NCI-H82 (cell line): ENCODE measurements at places on chromosomes 1 and 21.

GRCh38 chr1:228018961-228019721 lies 12.3 kb downstream of the WNT3A start:
- DNase-seq, result no peak

- no peak for DNase-seq
Measured at GRCh38 chr1:182990413-182991144, 32.6 kb upstream of the LAMC1 start.

DNA sequence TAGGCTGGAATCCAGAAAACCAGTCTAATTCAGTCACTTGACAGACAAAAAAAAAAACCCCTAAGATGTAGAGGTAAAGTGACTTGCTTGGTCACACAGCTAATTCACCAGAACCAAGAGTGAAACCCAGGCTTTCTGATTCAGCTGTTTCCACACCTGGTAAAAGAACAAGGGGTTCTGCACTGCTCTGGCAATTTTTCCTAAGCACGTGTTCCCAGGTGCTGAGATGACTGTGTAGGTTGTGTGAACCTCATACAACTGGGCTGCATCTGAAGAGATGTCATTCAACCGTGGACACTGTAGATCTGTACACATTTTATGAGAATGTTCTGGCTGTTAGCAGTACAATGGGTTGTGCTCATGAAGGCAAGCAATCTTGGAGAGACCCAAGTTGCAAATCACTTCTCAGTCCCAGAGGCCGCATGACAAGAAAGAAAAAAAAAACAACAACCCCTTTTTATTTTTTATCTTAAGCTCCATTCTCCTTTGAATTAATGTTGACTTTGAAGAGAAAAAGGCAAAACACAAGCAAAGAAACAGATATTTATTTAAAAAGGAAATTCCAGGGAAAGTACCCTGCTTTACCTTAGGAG lies 95.4 kb downstream of the INTS7 start:
- DNase-seq, result no peak

DNA sequence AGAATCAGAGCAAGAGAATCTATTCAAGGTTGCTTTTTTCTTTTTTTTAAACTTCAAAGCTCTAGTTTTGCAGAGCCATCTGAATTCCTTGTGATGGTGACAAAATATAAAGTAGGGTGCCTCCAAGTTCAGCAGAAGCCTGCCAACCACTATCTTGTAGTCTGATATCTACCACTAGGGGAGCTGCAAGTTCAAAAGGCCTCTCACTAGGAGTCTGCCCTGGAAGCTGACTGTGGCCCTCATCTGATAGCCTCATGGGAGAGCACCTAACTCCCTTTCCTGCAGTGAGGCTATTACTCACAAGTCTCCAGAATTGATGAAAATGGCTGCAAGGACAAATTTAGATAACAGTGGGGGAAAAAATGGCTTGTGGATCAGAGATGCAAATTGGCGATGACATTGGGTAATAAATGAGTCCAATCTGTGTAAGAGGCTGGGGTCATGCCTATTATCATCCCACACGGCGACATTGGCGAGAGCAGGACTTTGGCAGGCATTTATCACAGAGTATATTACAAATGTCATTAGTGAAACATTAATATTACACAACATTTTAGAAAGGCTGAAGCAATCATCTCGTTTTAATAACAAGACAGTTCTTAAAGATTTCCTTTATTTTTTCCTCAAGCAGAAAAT lies 10.7 kb upstream of the ZP4 start:
- DNase-seq, result peak; percentile 58

DNA sequence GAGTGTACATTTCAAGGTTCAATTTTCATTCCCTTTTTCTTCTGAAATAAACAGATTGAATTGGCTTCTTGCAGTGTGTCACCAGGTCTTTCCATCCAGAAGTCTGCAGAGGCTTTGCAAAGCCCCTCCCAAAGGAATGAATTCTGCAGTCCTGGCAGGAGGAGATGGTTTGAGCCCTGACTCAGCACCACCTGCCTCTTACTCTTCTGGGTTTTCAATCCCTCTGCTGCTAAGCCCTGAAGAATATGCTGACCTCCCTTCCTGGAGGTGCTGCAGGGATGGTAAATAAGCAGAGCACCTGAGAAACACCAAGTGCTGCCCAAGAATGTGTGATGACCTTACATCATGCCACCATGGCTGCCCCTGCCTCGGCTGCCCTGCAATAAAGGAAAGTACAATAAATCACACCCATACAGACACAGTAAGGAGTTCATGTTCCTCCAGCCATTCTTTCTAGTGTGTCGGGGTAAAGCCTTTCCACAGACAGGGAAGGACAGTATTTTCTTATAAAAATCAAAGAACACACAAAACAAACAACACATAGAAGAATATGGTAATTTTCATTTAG lies 209.2 kb downstream of the ZNF326 start:
- peak; percentile 60 for DNase-seq

GRCh38 chr1:41495210-41495948 lies 10.9 kb upstream of the EDN2 start:
- peak; percentile 34 for DNase-seq

DNA sequence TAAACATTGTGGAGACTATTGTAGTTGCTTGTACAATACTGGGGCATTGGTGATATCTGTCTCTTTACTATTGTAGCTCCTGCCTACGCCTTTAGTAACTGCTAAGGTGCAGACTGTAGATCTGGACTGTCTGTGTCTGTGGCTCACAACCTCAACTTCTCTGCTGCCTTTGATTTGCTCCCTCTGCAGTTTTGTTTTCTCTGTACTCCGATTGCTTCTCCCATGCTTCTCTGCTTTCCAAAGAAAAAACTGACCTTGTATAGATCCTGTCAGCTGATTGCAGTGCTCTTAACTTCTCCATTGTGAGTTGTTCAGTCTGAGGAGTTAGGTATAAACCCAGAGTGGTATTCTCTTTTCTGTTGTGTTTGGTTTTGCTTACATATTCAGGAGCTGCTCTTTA lies 15.3 kb downstream of the MAGI3 start:
- no peak for DNase-seq

DNA sequence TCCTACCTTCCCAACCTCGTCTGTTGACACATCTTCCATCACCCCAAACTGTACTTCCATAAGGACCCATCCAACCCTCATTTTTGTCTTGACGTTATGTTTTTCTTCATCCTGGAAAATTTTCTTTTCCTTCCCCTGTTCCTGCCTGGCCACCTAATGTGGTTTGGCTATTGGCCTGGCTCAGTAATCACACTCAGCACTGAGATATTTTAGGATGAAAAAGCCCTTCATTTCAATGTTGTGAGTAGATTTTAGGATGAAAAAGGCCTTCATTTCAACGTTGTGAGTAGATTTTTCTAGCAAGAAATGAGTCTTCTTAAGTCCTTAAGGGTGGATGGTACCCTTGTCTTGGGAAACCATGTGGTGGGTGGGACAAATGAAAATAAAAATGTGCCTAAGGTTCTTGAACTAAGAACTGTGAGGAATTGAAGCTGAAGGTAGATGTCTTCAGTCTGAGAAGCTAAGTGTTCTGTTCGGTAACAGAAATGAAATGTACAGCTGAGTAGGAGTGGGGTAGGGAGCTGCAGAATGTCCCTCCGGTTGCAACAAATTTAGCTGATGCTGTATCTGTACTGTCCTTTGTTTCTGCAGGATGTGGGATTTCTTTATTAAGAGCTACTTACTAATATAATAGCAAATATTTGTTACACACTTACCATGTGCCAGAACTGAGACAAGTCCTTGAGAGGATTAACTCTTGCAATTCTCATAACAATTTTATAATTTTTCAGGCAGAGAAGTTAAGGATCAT lies 36.1 kb downstream of the DNTTIP2 start:
- no peak for DNase-seq

DNA sequence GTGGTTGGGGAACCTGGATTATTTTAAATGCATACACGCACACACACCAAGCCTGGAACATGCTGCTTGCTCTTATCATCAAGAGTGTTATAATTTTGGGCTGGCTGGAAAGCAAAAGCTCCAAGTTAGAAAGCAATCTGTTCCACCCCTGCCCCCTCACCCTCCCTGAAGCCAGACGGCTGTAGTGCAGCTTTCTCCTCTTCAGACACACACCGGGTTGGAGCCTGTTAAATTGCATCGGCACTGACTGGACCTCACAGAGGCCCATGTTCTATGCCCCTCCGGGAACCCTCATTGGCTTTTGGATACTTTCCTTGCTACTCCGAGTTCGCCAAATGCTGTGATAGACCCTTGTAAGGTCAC lies 90.6 kb upstream of the KCNJ15 start:
- no peak for DNase-seq

DNA sequence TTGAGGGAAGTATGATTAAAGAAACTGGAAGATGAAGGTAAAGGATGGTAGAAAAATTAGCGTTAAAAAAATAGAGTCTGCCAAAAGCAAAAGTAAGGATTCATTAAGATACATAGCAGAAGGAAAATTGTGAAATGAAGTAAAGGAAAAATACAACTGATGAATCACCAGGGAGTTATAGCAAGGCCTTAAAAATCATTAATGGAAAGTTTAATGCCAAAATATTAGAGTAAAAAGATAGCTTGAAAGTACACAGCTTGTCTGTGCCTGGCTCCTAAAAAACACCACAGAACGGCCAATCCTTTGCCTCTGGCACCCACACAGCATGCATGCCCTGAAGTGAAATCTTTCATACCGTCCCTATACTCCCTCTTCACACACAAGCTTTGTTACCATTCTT lies 66.9 kb upstream of the APOBEC4 start:
- no peak for DNase-seq

DNA sequence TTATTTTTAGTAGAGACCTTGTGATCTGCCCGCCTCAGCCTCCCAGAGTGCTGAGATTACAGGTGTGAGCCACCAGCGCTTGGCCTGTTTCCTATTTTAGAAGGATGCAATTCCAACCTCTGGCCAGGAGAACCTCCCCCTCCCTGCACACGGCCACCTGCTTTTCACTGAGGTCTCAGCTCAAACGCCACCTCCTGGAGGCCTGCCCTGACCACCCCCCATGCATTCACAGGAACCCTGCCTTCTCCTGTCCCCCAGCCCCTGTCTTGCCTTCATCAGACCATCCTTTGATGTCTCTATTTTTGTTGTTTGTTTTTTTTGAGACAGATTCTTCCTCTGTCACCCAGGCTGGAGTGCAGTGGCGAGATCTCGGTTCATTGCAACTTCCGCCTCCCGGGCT lies 2.3 kb downstream of the SRM start:
- peak; percentile 20 for DNase-seq

- DNase-seq, result peak; percentile 64
Measured at GRCh38 chr1:88800382-88801051, 90.8 kb downstream of the GTF2B start.

DNA sequence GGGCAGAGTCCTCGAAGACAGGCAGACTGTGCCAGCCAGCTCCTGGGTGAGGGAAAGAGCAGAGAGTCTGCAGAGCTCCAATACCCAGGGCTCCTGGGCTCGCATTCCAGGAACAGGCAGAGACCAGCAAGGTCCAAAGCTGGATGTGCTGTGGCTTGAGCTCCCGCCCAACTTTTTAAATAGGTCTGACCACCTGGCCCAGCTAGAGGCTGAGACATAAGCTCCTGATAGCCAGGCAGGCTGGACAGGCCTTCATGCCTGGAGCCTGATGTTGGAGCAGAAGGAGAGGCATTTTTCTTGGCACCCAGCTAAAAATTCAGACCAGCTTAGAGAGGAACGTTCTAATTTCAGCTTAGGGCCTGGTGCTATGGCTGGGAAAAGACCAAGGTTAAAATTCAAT lies 178.4 kb upstream of the TMEM51 start:
- DNase-seq, result no peak

DNA sequence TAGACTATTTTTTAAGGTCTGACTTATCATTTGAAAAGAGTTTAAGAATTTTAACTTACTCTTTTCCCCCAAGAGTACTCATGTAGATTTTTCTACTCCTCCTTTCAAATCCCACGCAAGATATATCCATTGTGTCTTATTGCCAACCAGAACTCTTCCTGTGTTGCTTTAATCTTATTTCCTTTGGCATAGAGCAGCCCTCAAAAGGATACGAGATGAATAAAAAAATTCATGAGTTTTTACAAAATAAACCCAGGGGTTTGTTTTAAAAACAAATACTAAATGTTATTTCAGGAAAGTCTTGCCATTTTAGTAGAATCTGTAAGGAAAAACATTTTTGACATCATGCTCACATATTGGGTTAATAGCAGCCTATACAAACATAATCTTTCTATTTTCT lies 543.2 kb upstream of the CXADR start:
- DNase-seq, result no peak

DNA sequence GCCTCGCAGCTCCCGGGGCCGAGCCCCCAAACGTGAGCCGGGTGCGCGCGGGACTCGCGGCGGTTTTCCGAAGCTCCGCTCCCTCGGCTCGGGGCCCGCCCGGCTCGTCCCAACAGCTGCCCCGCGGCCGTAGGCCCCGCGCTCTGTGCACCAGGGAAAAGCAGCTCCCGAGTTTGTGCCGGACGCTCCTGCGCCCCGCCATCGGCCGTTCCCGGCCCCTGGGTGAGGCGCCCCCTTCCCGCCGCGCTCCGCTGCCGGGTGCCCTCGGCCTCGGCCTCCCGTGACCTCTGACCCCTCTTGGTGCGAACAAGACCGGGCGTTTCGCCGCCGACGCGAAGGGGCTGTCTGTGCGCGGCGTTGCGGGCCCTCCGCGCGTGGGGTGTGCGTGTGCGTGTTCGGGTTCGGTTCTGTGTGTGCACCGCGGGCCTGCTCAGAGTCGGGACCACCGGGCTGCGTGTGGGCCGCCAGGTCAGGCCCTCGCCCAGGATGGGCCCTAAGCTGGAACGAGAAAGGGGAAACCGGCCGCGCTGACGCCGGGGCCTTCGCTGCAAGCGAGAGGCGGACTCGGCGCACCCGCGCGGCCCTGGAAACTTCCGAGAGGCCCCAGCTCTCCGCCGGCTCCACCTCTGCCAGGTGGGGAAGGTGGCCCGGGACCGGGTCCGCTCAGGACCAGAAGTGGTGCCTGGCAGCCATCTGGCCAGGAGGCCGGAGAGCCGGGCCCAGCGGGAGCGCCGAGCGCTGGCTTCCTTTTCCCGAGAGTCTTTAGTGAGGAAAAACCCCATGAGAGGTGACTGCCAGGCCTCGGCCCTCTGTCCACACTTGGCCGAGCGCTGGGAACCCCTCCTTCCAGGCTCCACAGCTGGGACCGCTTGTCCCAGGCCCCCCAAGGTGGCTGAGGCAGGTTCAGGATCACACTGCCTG lies 1.9 kb downstream of the PRDM16 start:
- no peak for DNase-seq

- DNase-seq, result no peak
Measured at GRCh38 chr21:30541764-30542163, at the start of gene KRTAP19-6. KRTAP19-6 (minus strand) TSS chr21:30541864; CDS start chr21:30541833, 31 bp downstream.

DNA sequence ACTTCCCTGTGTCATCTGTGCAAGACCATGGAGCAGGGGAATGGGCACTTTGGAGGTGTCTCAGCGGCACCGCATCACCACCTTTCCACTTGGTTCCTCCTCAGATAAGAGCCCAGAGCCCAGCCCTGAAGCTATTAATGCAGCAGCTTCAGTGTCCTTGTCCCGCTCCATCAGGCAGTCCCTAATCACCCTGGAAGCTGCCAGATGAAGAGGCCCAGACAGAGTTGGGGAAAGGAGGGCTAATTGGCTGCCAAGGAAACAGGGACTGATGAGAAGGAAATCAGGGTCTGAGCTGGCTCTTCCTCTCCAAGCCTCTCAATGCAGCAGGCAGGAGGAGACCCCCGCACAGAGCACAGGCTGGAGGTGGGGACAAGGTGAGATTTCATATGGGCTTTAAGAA lies 83.1 kb upstream of the KLHDC7A start:
- peak; percentile 40 for DNase-seq
